ENCODE measurements at places on chromosomes 12 and 14. TPM values are rescaled to one million over a fixed set of nuclear protein-coding genes. Genes with fewer than 3 reads are reported as not detected.

The NOXRED1 gene
- total RNA-seq = 0.07 TPM

The PPP1R13B gene
- total RNA-seq = 5.4 TPM

The CAPS2 gene
- total RNA-seq = 0.97 TPM

The EML1 gene
- 34.0 TPM for total RNA-seq

The TCL1B gene
- not detected for total RNA-seq

The BICDL1 gene
- 4.1 TPM for total RNA-seq

The CKAP4 gene
- 82.6 TPM for total RNA-seq

The SLC5A8 gene
- total RNA-seq = not detected

The MANSC4 gene
- not detected for total RNA-seq

The LRP1-AS gene
- total RNA-seq = not detected

The ARPC3 gene
- total RNA-seq = 451 TPM

The OGFOD2 gene
- total RNA-seq = 13.8 TPM

The CPSF2 gene
- total RNA-seq = 36.3 TPM

The ACOT4 gene
- 2.2 TPM for total RNA-seq

All from A549 treated with Hydrocortisone at 1 μM for 4 hours (cell line).